PC-3 (cell line): ENCODE measurements at places on chromosomes 2 and 18. TPM values are rescaled to one million over a fixed set of nuclear protein-coding genes. Genes with fewer than 3 reads are reported as not detected.

DNA sequence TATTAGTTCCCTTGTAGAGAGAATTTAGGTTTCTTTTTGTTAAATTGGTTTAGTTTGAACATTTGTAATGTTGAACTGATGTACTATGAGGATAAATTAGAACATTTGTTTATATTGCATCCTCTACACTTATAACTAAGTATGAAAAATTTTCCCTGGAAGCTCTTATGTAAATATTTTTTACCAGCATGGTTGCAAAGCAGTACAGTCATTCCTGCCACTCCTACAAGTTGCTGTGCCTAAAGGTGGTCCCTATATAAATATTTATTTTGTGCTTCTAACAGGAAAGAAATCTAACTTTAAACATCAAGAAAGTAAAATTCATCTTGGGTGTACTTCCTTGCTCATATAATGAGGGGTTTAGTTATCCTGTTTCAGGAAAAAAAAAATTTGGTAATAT is 14.2 kb downstream of the TWSG1 start:
- 0 out of 2 replicates have a peak, but pooled peaks cover 4% of the 10 kb centered on the region for H3K36me3 ChIP-seq
- H3K4me3 ChIP-seq, result peak overlapping the region; percentile 25; the same call in 1 of the 2 replicates
- peak; percentile 50 for DNase-seq
- no peaks in the 10 kb centered on the region for H3K27me3 ChIP-seq
- peaks cover 17% of the 10 kb centered on the region for H3K4me1 ChIP-seq
- H3K27ac ChIP-seq, result peak overlapping the region; percentile 21

DNA sequence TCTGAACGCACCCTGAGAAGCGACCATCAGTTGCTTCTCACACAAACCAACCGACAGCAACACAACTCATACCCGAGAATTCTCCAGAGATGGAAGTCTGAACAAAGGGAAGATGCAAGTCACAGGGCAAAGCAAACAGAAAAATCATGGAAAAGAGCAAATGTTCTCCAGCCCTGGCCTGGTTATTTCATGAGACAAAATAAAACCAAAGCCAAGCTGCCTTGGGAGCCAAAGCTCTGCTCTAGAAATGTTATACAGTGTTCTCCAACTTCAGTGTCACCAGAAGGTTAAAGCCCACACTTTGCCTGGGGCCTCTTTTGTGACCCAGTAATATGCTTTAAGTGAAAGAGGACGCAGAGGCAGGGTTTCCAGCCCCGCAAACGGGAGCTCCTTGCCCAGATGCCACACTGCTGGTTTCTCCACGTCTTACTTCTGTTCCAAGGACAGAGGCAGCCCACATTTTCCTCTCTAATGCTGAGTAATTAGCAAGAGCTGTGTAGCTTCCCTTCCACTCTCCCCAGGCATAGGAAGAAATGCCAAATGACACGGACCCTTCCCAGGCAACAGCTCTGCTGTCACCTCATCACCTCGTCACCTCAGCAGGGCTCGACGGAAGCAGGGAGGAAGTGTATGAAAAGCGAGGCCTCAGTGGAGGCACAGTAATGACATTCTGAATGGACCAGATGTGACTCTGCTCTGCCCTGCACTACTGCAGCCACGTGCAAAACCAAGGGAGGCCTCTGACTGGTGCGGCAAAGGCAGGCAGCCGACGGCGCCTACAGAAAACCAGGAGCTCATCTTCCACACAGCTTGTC is 64.7 kb downstream of the FBXO15 start:
- peaks cover 13% of the 10 kb centered on the region; the same call in 1 of the 2 replicates for H3K27me3 ChIP-seq
- DNase-seq, result no peak
- no peak overlapping the region for H3K27ac ChIP-seq
- no peak overlapping the region for H3K4me3 ChIP-seq
- no peaks in the 10 kb centered on the region for H3K4me1 ChIP-seq

GRCh38 chr2:71459084-71459431 is 5.7 kb downstream of the DYSF start:
- H3K4me1 ChIP-seq, result peaks cover 18% of the 10 kb centered on the region; the same call in 1 of the 2 replicates
- no peak overlapping the region for H3K4me3 ChIP-seq
- DNase-seq, result no peak
- no peak overlapping the region for H3K27ac ChIP-seq
- H3K36me3 ChIP-seq, result no peaks in the 10 kb centered on the region
- no peaks in the 10 kb centered on the region for H3K27me3 ChIP-seq

- DNase-seq, result peak; percentile 86
- H3K4me3 ChIP-seq, result no peak overlapping the region
- peaks cover 8% of the 10 kb centered on the region; the same call in 1 of the 2 replicates for H3K4me1 ChIP-seq
- H3K27ac ChIP-seq, result no peak overlapping the region
- H3K36me3 ChIP-seq, result no peaks in the 10 kb centered on the region
Measured at GRCh38 chr2:46632349-46632748, 153.0 kb downstream of the TMEM247 start.

DNA sequence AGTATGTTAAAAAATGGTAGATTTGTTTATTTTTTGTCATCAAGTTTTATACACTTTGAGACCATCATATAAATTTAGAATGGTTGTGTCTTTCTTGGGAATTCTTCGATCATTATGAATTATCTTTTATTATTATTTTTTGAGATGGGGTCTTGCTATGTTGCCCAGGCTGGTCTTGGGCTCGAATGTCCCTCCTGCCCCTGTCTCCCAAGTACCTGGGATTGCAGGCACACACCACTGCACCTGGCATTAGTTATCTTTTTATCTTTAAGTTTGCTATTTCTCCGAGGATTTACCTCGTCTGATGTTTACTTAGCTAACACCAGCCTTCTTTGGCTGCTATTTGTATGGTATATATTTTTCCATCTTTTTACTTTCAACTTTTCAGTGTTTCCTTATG is 100.0 kb downstream of the BIRC6 start:
- no peaks in the 10 kb centered on the region for H3K4me1 ChIP-seq
- no peak for DNase-seq
- H3K4me3 ChIP-seq, result no peak overlapping the region
- H3K36me3 ChIP-seq, result peaks cover 6% of the 10 kb centered on the region

DNA sequence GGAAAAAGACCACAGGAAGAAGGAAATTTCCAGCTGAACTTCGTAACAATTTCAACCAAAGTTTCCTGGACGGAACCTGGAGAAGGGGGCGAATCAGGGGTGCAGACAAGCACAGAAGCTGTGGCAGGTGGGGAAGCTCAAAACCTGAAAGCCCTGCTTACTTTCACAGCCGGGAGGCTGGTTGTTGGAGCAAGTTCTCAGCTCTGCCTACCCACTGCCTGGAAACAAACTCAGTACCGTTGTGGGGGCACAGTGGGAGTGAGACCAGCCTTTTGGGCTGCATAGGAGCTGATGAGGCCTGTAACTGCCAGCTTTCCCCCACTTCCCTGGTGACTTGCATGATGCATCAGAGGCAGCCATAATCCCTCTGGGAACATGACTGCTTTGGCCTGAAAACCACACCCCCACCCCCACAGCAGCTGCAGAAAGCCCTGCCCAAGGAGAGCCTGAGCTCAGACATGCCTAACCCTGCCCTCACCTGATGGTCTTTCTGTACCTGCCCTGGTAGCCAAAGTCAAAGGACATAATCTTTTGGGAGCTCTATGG is 207.0 kb upstream of the VWC2L start:
- H3K4me1 ChIP-seq, result no peaks in the 10 kb centered on the region
- no peak for DNase-seq
- H3K27ac ChIP-seq, result no peak overlapping the region
- H3K36me3 ChIP-seq, result no peaks in the 10 kb centered on the region
- H3K4me3 ChIP-seq, result no peak overlapping the region

DNA sequence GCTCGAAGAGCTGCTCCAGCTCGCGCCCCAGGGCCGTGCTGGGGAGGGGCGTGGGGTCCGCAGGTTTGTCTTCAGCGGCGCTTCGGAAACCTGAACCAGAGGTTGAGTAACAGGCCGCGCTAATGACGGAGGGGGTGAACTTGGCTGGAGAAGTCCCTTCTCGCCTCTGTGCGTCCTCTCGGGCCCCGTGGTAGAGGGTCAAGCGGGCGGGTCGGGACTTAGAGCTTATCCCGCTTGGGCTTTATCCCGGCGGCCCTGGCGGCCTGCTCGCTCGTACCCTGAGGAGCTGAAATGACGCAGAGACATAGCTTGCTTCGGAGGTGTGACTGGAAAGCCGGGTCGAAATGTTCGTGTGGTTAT is 479 bp downstream of the RNMT start:
- peaks cover 26% of the 10 kb centered on the region; the same call in 1 of the 2 replicates for H3K4me1 ChIP-seq
- H3K27me3 ChIP-seq, result no peaks in the 10 kb centered on the region
- DNase-seq, result peak; percentile 40

GRCh38 chr2:200296118-200296517 is 10.4 kb upstream of the SPATS2L start:
- DNase-seq, result no peak
- H3K27me3 ChIP-seq, result no peaks in the 10 kb centered on the region
- H3K27ac ChIP-seq, result no peak overlapping the region
- no peak overlapping the region for H3K4me3 ChIP-seq
- no peaks in the 10 kb centered on the region for H3K36me3 ChIP-seq

GRCh38 chr2:49153252-49153651 is 1.1 kb downstream of the FSHR start:
- H3K36me3 ChIP-seq, result no peaks in the 10 kb centered on the region
- H3K27me3 ChIP-seq, result no peaks in the 10 kb centered on the region
- no peak overlapping the region for H3K4me3 ChIP-seq
- H3K27ac ChIP-seq, result no peak overlapping the region

DNA sequence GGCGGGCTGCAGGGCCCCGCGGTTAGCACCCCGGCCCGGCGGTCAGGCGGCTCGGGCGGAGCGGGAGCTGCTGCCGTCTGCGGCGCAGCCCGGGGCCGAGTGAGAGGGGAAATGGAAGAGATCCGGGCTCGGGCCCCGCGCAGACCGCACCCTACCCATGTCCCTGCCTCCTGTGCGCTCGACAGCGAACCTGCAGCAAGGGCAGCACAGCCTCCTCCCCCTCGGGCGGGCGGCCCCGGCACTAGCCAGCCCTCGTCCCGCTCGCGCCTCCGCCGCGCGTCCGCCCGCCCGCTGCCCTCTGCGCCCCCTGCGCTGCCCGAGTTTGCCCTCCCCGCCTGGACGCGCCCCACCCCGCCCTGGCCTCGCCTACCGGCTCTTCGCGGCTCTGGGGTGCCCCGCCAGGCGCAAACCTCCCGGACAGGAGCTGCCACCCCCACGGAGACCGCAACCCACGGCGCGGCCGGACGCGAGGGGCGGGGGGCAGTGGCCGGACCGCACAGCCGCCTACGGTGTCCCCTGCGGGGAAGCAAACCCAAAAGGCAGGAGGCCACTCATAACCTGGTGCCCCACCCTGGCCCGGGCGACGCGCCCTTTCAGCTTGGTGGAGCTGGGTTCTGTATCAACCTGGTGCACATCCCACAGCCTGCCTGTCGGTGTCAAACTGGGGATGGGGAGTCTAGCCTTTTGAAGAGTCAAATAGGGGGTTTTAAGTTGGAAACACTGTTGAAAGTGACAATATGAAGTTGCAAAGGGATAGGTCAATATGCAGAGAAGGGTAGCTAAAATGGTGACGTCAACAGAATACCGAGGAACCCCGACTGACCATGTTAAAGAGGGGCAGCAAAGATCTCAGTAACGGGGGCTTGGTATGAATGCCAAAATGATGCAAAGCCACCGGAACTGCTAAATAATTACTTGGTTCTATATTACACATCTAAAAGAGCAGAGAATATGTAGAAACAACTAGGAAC is at the start of gene IHH:
TSS of gene IHH (minus strand) at position 101 of the 971 bp plus-strand sequence. CDS start 454 bp downstream, outside the sequence.
- no peaks in the 10 kb centered on the region for H3K36me3 ChIP-seq
- no peak within 1 kb of the TSS for H3K27ac ChIP-seq
- DNase-seq, result peak; percentile 21
- H3K4me3 ChIP-seq, result peak within 1 kb of the TSS; percentile 58
- H3K27me3 ChIP-seq, result peaks cover 46% of the 10 kb centered on the region
- H3K4me1 ChIP-seq, result peaks cover 22% of the 10 kb centered on the region

DNA sequence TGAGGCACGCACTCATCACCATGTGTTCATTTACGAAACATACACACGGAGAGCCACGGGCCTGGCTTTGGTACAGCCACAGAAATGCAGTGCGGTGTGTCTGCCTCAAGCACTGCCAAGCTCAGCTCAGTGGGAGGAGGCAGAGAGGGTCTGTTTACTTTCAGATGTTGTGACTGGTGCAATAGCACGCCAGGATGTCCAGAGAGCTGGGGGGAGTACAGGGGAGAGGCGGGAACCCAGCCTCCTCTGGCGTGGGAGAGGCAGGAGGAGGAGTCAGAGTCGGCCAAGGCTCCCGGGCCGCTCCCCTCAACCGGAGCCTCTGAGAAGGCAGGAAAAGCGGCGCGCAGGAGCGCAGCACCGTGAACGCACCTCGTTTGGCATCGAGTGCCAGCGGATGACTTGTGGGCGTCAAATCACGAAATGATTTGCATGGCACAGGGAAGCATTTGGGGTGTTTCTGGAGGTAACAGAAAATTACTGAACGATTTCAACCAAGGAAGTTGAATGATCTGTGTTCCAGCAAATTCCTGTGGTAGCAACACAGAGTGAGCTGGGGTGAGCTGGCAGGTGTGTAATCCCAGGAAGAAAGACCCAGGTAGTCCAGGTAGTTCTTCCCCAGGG is 143.0 kb downstream of the ZNF516 start:
- no peak overlapping the region; the same call in 1 of the 2 replicates for H3K4me3 ChIP-seq
- peaks cover 4% of the 10 kb centered on the region; the same call in 1 of the 2 replicates for H3K4me1 ChIP-seq

DNA sequence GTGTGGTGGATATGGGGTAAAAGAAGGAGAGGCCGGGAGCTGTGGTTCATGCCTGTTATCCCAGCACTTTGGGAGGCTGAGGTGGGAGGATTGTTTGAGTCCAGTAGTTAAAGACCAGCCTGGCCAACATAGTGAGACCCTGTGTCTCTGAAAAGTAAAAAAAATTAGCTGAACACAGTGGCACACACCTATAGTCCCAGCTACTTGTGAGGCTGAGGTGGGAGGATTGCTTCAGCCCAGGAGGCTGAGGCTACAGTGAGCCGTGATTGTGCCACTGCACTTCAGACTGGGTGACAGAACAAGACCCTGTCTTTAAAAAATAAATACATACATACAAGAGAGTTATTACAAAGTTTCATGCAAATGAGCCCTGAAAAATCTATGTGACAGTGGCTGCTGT is 80.6 kb downstream of the SPTBN1 start:
- no peak overlapping the region for H3K27ac ChIP-seq
- peaks cover 35% of the 10 kb centered on the region for H3K4me1 ChIP-seq
- no peaks in the 10 kb centered on the region for H3K36me3 ChIP-seq
- no peak overlapping the region for H3K4me3 ChIP-seq
- DNase-seq, result no peak

DNA sequence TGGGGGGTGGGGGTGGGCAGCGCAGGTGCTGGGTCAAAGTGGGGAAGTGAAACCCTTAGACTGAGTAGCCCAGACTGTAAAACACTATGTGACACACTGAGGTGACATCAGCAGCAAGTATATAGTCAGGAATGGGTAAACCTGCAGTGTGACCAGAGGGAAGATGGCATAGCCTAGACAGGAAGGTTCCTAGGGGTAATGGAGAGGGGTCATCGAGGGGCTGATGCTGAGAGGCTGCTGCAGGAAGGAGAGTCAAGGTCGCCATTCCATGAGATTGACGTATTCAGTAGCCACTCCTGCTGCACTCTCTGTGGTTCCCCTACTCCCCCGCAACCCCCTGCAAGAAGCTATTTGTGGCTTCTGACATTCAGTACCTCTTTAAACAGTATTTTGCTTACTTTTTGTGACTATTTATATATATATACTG is 111.7 kb downstream of the CHST9 start:
- DNase-seq, result no peak
- H3K27ac ChIP-seq, result no peak overlapping the region
- H3K27me3 ChIP-seq, result 0 out of 2 replicates have a peak, but pooled peaks cover 9% of the 10 kb centered on the region

GRCh38 chr2:238459081-238459629 is 32.4 kb downstream of the ASB1 start:
- DNase-seq, result no peak
- H3K27ac ChIP-seq, result no peak overlapping the region
- H3K4me3 ChIP-seq, result no peak overlapping the region
- no peaks in the 10 kb centered on the region for H3K36me3 ChIP-seq
- H3K27me3 ChIP-seq, result no peaks in the 10 kb centered on the region

RGPD3 gene
- total RNA-seq, result 0.04 TPM in 1 of 2 replicates, not detected in the other

EVX2 gene
- total RNA-seq, result not detected in 2 replicates

ACMSD gene
- not detected in 2 replicates for total RNA-seq

GALR1 gene
- not detected in 2 replicates for total RNA-seq

LDLRAD4 gene
- not detected in 2 replicates for total RNA-seq

SDC1 gene
- total RNA-seq, result 358 and 362 TPM in 2 replicates

MGAT4A gene
- 1.7 and 6.1 TPM in 2 replicates for total RNA-seq

RUFY4 gene
- not detected in 2 replicates for total RNA-seq

AQP4 gene
- not detected in 2 replicates for total RNA-seq
